ENCODE measurements at places on chromosomes 2 and 18. TPM values are rescaled to one million over a fixed set of nuclear protein-coding genes. Genes with fewer than 3 reads are reported as not detected.

The SGPP2 gene
- 0.05 TPM for total RNA-seq

The SETBP1 gene
- total RNA-seq, result 1.9 TPM

GRCh38 chr18:27382567-27383216, 197.6 kb upstream of the CHST9 start:
- DNase-seq, result no peak

- no peak for DNase-seq
Observed at GRCh38 chr18:31209041-31209440, 46.4 kb upstream of the DSC1 start.

Measured in M059J (cell line).